ENCODE measurements at places on chromosomes 1 and 21. TPM values are rescaled to one million over a fixed set of nuclear protein-coding genes. Genes with fewer than 3 reads are reported as not detected.

DNA sequence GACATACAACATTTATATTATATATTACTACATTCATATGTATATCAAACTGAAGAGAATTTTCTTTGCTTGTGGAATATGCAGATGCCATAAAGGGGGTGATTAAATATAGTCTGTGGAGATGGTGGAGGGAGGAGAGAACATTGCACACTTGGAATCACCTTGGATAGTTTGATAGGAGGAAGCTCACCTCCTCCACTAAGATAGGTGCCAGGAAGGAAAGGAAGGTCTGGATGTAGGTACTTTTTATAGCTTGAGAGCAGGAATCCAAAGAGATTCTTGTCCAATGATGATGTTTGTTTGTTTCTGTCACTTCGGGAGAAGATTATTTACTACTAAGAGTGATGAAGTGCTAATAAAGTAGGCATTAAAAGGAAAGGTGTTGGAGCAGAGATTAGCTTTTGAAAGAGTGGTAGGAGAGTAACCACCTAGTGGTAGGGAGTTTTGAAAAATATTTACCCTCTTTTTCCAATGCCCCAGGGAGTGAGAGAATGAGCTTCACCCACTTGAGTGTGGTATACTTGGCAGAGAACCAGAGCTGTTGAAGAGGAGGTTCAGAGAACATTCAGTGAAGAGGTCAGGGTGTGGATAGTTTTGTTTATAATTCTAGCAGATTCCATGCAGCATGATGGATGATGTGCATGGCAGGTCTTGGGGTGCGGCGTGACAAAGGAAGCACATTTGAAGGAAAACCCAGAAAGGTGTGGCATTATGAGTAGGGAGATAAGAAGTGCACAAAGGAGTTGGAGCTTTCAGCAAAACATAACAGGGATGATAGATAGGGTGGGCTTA lies 145.0 kb downstream of the PATJ start:
- no peak for DNase-seq

DNA sequence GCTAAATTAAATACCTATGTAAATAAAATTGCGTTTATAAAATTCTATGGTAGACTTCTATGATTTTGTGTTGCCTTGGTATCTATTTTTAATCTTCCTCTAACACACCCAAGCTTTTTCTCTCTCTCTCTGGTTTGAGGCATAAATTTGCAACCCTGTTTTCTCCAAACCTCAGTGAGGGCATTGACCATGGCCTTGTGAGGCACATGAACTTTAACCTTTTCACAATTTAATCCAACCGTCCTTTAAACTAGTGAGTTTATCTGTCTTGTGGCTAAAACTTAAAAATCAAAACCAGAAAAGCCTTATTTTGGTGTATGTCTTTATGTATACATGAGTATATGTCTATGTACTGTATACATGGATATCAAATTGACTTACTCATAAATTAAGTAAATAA lies 746.6 kb upstream of the B3GALT2 start:
- DNase-seq = no peak

- no peak for DNase-seq
These were observed 576.5 kb upstream of the ADGRL2 start for GRCh38 chr1:81224222-81224621.

- DNase-seq = no peak
These were observed 248.9 kb downstream of the PLPP3 start for GRCh38 chr1:56330391-56331026.

DNA sequence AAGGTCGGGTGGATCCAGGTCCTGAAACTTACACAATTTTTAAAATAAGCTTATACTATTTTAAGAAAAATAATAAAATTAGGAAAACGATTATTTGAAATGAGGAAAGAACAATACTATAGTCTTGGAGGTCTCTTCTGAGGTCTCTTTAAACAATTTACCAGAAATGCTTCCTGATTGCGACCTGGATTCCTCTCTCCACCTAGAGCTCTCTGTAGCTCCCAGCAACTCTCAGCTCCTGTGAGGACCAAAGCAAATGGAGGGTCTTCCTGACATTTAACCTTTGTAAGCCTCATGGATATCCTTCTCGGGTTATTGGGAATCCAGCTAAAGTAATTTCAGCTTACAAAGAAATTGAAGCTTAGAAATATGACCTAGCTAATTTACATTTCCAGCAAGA lies 886 bp downstream of the BTBD8 start:
- no peak for DNase-seq

DNA sequence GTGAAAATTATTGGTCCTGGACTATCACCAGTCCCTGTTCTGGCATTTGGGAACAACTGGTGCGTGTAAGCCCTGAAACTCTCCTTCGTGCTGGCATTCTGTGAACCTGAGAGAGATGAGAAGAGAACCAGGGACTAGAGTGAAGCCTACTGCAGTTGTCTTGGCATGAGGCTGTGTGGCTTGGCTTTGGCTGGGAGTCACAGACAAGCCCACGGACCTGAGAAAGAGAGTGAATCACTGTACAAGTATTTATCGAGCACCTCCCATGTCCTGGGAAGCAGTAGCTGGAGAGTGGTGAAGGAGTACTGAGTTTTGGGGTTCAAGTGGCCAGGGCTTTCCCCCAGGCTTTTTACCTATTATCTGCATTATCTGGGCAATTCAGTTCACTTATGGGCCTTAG lies 63.3 kb downstream of the FGGY start:
- peak; percentile 78 for DNase-seq

GRCh38 chr1:29977550-29977949 lies 741.2 kb downstream of the PTPRU start:
- DNase-seq = no peak

ILDR2 gene
- polyA plus RNA-seq = 0.12 TPM

TAL1 gene
- polyA plus RNA-seq = 0.92 TPM

SELP gene
- polyA plus RNA-seq = 1.1 TPM

EXOC8 gene
- polyA plus RNA-seq = 25.4 TPM

ZNF593OS gene
- polyA plus RNA-seq = 0.70 TPM

Data from psoas muscle (tissue), 8 donors.